ENCODE measurements at places on chromosomes 2 and 18.

DNA sequence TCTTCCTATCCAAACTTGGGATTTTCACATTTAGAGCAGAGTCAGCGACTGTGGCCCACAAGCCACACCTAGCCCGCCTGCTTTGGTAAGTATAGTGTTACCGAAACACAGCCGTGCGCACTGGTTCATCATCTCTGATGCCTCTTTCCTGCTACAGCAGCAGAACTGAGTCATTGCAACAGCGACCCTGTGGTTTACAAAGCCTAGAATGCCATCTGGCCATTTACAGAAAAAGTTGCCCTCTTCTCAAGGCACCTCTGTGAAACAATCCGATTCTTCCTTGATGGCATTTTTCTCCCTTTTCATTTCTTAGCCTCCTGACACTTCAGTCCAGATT is 10.7 kb upstream of the IAH1 start:
- DNase-seq = no peak

- no peak for DNase-seq
These were observed 64.3 kb upstream of the EPAS1 start for GRCh38 chr2:46232860-46233259.

- no peak for DNase-seq
These were observed 4.4 kb downstream of the BCL2 start for GRCh38 chr18:63315131-63315662.

GRCh38 chr2:15708865-15709820 is 117.5 kb downstream of the DDX1 start:
- DNase-seq = no peak

GRCh38 chr2:64374686-64375085 is 79.3 kb upstream of the LGALSL start:
- no peak for DNase-seq

- no peak for DNase-seq
These were observed 791.3 kb downstream of the PLCL1 start for GRCh38 chr2:198595721-198596120.

- no peak for DNase-seq
These were observed 64.2 kb upstream of the THOC1 start for GRCh38 chr18:332007-332406.

GRCh38 chr2:69450735-69451416 is 13.6 kb upstream of the NFU1 start:
- no peak for DNase-seq

Data from CD4-positive, alpha-beta T cell treated with Interleukin-4 for 1 hour (primary cell).